ENCODE measurements at places on chromosomes 2 and 18. TPM values are rescaled to one million over a fixed set of nuclear protein-coding genes. Genes with fewer than 3 reads are reported as not detected.

Gene EVX2
- not detected for total RNA-seq

Gene CXCR1
- not detected for total RNA-seq

Gene LRRTM4
- total RNA-seq = not detected

Gene ALPI
- not detected for total RNA-seq

Gene SIGLEC15
- total RNA-seq = 0.07 TPM

Gene DNER
- total RNA-seq = 5.1 TPM

Gene CACNB4
- 0.33 TPM for total RNA-seq

Gene TCF4
- total RNA-seq = 19.5 TPM

Gene ZNF513
- 9.1 TPM for total RNA-seq

Gene ALPG
- not detected for total RNA-seq

Gene VWC2L
- not detected for total RNA-seq

Gene TRAPPC8
- total RNA-seq = 17.6 TPM

Gene ANKRD53
- total RNA-seq = not detected

Gene SERPINB13
- 44.9 TPM for total RNA-seq

Gene HOXD9
- not detected for total RNA-seq

Gene PSMA8
- total RNA-seq = not detected

Gene C2orf49
- 17.7 TPM for total RNA-seq
